Osteoblast (primary cell): ENCODE measurements at places on chromosomes 3 and 15. TPM values are rescaled to one million over a fixed set of nuclear protein-coding genes. Genes with fewer than 3 reads are reported as not detected.

- no peaks in the 10 kb centered on the region for H3K36me3 ChIP-seq
- H3K27ac ChIP-seq: no peak overlapping the region
- DNase-seq: peak; percentile 32
- peaks cover 21% of the 10 kb centered on the region for H3K27me3 ChIP-seq
- peaks cover 11% of the 10 kb centered on the region for H3K4me1 ChIP-seq
These were observed 18.3 kb downstream of the DUOX2 start for GRCh38 chr15:45095661-45096060.

- no peaks in the 10 kb centered on the region for H3K27me3 ChIP-seq
- no peak overlapping the region for H3K27ac ChIP-seq
- DNase-seq: no peak
- peaks cover 24% of the 10 kb centered on the region for H3K4me1 ChIP-seq
These were observed 283.6 kb downstream of the UACA start for GRCh38 chr15:70479785-70480184.

GRCh38 chr3:192434186-192434585, 293.2 kb downstream of the FGF12 start:
- H3K4me3 ChIP-seq: no peak overlapping the region
- DNase-seq: no peak
- H3K36me3 ChIP-seq: no peaks in the 10 kb centered on the region
- no peaks in the 10 kb centered on the region for H3K27me3 ChIP-seq

GRCh38 chr3:161443921-161444693, 52.5 kb upstream of the OTOL1 start:
- no peak for DNase-seq
- H3K27me3 ChIP-seq: no peaks in the 10 kb centered on the region
- no peak overlapping the region for H3K27ac ChIP-seq
- H3K4me3 ChIP-seq: no peak overlapping the region
- H3K36me3 ChIP-seq: no peaks in the 10 kb centered on the region

The GAP43 gene
- total RNA-seq: 2.1 and 3.6 TPM in 2 replicates

The ZBBX gene
- total RNA-seq: not detected in 2 replicates

DNA sequence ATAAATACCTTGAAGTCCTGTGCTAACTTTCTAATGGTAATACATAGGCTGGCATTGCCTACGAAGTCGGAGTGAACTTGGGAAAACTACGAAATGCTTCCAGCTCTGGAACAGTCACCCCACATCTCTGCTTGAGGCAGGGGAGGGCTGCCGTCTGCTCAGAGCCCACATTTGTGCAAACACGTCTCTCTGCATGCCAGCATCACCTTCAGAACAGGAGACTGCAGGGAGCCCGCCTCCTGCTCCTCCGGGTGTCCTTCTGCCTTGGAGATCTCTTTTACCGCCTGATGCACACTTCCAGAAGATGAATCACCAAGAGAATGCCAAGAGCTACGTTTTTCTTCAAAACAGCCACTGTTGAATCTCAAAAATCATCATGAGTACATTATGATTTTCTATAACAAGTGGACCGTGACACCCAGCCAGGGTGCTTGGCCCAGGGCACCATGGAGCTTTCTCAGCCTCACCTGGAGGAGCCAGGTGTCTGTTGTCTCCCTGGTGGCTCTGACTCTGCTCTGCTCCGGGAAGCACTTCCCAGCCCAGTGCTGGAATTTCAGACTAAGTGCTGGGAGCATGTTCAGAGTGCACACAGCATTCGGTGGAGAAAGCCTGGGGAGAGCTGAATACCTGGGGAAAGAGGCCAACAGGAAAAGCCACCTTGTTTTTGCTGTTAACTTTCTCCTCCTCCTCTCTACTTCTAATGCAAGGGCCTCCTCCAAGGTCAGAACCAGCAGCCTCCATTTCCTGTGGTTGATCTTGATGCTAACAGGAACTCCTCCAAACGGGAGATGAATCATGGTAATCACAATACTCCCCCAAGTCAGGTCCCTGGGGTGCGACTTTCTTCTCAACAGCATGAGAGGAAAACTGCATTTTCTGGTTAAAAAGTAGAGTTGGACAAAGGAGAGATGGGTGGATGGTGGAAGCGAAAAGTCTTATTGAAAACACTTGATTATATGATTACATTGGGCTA, 467.7 kb downstream of the GABRG3 start:
- H3K4me3 ChIP-seq: no peak overlapping the region
- DNase-seq: no peak
- no peak overlapping the region for H3K27ac ChIP-seq
- no peaks in the 10 kb centered on the region for H3K4me1 ChIP-seq
- no peaks in the 10 kb centered on the region for H3K27me3 ChIP-seq

The VPS8 gene
- 95.2 and 96.7 TPM in 2 replicates for total RNA-seq

The ANKRD34C gene
- total RNA-seq: not detected in 2 replicates

- no peaks in the 10 kb centered on the region for H3K27me3 ChIP-seq
- no peaks in the 10 kb centered on the region for H3K36me3 ChIP-seq
- H3K27ac ChIP-seq: no peak overlapping the region
- no peak for DNase-seq
- no peaks in the 10 kb centered on the region for H3K4me1 ChIP-seq
These were observed 267.6 kb downstream of the AGBL1 start for GRCh38 chr15:86347245-86347644.

The ATP8B4 gene
- total RNA-seq: 0.88 and 1.1 TPM in 2 replicates

- H3K4me1 ChIP-seq: no peaks in the 10 kb centered on the region
- H3K4me3 ChIP-seq: no peak overlapping the region
- no peaks in the 10 kb centered on the region for H3K27me3 ChIP-seq
- no peak for DNase-seq
- H3K36me3 ChIP-seq: no peaks in the 10 kb centered on the region
- H3K27ac ChIP-seq: no peak overlapping the region
These were observed 35.1 kb upstream of the IGSF11 start for GRCh38 chr3:119069725-119070124.

GRCh38 chr3:87120236-87120635, 106.9 kb upstream of the CHMP2B start:
- no peak overlapping the region for H3K4me3 ChIP-seq
- no peaks in the 10 kb centered on the region for H3K27me3 ChIP-seq
- H3K4me1 ChIP-seq: no peaks in the 10 kb centered on the region
- H3K36me3 ChIP-seq: no peaks in the 10 kb centered on the region
- DNase-seq: no peak

The NCK1 gene
- 41.6 and 42.4 TPM in 2 replicates for total RNA-seq

GRCh38 chr3:77459926-77460325, 420.0 kb downstream of the ROBO2 start:
- no peak overlapping the region for H3K27ac ChIP-seq
- H3K4me1 ChIP-seq: no peaks in the 10 kb centered on the region
- H3K4me3 ChIP-seq: no peak overlapping the region
- H3K36me3 ChIP-seq: no peaks in the 10 kb centered on the region

DNA sequence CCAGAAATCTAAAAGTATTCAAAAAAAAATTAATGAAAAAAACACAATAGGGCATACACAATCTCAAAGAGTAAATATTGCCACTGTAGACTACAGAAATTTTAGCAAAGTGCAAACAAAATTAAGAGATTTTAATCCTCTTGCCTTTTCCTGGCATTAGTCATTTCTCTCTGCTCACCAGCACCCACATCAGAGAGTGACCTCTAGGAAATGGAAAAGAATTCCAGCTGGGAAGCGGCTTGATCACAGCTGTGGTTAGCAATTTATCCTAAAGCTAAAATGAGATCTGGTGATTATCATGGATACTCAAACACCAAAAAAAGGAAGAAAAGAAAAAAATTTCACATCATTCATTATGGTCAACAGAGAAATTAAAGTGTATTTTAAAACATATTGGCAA, 7.5 kb downstream of the CSNK1G1 start:
- no peak overlapping the region for H3K4me3 ChIP-seq
- no peak overlapping the region for H3K27ac ChIP-seq
- H3K4me1 ChIP-seq: peaks cover 22% of the 10 kb centered on the region
- DNase-seq: no peak
- H3K36me3 ChIP-seq: peaks cover 6% of the 10 kb centered on the region

The LMAN1L gene
- under 0.01 TPM in 1 of 2 replicates, not detected in the other for total RNA-seq

The PLSCR1 gene
- 35.1 and 48.3 TPM in 2 replicates for total RNA-seq

The FSTL1 gene
- total RNA-seq: 1,825 and 2,074 TPM in 2 replicates

The C3orf22 gene
- not detected in 2 replicates for total RNA-seq

- no peaks in the 10 kb centered on the region for H3K4me1 ChIP-seq
- no peak overlapping the region for H3K4me3 ChIP-seq
- DNase-seq: no peak
- H3K27me3 ChIP-seq: peaks cover 25% of the 10 kb centered on the region
- no peaks in the 10 kb centered on the region for H3K36me3 ChIP-seq
These were observed 12.5 kb upstream of the PLA2G4E start for GRCh38 chr15:42033214-42033873.

GRCh38 chr3:141411251-141411771, 43.0 kb downstream of the ZBTB38 start:
- no peaks in the 10 kb centered on the region for H3K27me3 ChIP-seq
- peaks cover 78% of the 10 kb centered on the region for H3K36me3 ChIP-seq
- no peak for DNase-seq
- peak overlapping the region; percentile 100 for H3K27ac ChIP-seq

- no peak overlapping the region for H3K4me3 ChIP-seq
- no peaks in the 10 kb centered on the region for H3K27me3 ChIP-seq
- no peaks in the 10 kb centered on the region for H3K36me3 ChIP-seq
- H3K4me1 ChIP-seq: no peaks in the 10 kb centered on the region
- no peak overlapping the region for H3K27ac ChIP-seq
- DNase-seq: no peak
These were observed 113.6 kb downstream of the ADAMTS9 start for GRCh38 chr3:64574194-64574593.

The SAMMSON gene
- not detected in 2 replicates for total RNA-seq

The RBP2 gene
- total RNA-seq: not detected in 2 replicates

DNA sequence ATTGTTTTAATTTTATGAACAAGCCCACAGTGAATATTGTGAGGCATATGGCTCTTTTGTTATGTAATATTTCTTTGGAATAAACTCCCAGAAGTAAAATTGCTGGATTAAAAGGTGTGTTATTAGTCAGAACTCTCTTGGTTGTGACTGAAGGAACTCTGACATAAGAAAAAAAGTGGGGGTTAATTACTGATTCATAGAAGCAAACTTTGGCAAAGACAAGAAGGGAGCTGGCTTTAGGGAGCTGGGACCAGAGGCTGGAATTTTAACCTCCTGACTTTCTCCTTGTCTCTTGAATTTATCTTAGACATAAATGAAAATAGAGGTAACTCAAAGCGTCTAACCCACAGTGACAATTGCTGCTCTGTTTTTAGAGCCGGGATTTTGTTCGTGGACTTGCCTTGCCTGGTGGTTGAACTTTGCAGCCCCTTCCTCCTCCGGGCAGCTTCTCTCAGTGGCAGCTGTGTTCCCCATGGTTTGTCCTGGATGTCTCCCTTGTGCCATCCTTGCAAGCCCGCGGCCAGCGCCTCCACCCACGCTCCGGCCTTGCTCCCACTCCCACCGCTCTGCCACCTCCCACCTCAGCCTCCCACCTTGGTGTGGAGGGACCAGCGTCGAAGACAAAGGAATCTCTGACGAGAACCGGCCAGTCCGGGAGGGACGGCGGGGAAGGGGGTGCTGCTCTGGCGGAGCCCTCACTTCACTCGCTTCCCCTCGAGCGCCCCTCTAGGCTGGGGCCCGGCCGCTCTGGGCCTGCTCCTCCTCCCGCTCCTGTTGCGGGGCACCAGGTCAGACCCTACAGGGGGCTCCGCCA, 28.0 kb downstream of the ARHGAP31 start:
- peaks cover 7% of the 10 kb centered on the region for H3K36me3 ChIP-seq
- H3K27ac ChIP-seq: peak overlapping the region; percentile 95
- H3K4me3 ChIP-seq: peak overlapping the region; percentile 82
- peaks cover 17% of the 10 kb centered on the region for H3K4me1 ChIP-seq
- H3K27me3 ChIP-seq: no peaks in the 10 kb centered on the region

DNA sequence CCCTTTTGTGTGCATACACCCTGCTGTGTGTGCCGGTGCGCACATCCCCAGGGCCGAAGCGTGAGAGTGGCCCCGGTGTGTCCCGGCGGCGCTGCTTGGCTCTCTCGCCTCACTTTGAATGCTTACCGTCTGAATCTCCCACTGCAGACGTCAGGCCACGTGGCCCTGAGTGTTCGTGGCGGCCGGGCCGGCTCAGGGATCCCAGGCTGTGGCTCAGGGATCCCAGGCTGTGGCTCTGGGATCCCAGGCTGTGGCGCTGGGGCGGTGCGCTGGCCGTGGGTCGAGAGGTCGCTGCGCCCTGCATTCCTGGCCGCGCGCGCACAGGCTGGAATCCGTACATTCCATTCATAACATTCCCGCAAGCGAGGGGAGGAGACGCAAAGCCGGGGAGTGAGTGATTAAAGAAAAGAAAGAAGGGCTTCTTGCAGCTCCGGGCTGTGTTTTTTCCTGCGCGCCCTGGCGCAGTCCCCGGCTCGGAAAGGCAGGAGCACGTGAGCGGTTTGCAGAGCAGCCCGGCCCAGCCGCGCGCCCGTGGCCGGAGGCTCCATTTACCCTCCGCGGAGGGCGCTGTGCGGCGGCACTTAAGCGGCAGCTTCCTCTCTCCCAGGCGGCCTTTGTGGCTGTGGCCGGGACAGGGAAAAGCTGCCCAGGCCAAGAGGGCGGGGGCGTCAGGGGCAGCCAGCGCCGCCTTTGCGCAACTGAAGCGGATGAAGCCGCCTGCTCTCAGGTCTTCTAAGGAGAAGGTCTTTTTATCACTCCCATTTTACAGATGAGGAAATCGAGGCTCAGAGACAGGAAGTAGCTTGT, 87.0 kb upstream of the ALDH1L1 start:
- peaks cover 21% of the 10 kb centered on the region for H3K4me1 ChIP-seq
- H3K27me3 ChIP-seq: no peaks in the 10 kb centered on the region
- no peaks in the 10 kb centered on the region for H3K36me3 ChIP-seq
- peak overlapping the region; percentile 66 for H3K4me3 ChIP-seq
- peak overlapping the region; percentile 78 for H3K27ac ChIP-seq

DNA sequence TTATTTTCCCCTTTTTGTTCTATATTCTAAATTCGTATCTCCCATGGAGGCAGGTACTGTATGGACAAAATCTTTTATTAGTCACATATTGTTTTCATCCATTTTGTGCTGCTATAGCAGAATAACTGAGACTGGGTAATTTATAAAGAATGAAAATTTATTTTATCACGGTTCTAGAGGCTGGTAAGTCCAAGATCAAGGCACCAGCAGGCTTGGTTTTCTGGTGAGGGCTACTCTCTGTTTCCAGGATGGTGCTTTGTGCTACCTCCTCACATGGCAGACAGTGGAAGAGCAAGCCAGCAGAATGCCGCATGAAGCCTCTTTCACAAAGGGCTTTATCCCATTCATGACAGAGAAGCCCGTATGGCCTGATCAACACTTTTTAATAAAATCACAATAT, 421.9 kb upstream of the TPRG1 start:
- no peaks in the 10 kb centered on the region for H3K36me3 ChIP-seq
- H3K27ac ChIP-seq: no peak overlapping the region
- no peaks in the 10 kb centered on the region for H3K4me1 ChIP-seq
- H3K27me3 ChIP-seq: no peaks in the 10 kb centered on the region

The EPHB3 gene
- 3.6 and 4.1 TPM in 2 replicates for total RNA-seq

The PPARG gene
- total RNA-seq: 7.2 and 9.4 TPM in 2 replicates

The VEPH1 gene
- total RNA-seq: 23.2 and 25.3 TPM in 2 replicates
